ENCODE measurements at places on chromosomes 4 and X.

DNA sequence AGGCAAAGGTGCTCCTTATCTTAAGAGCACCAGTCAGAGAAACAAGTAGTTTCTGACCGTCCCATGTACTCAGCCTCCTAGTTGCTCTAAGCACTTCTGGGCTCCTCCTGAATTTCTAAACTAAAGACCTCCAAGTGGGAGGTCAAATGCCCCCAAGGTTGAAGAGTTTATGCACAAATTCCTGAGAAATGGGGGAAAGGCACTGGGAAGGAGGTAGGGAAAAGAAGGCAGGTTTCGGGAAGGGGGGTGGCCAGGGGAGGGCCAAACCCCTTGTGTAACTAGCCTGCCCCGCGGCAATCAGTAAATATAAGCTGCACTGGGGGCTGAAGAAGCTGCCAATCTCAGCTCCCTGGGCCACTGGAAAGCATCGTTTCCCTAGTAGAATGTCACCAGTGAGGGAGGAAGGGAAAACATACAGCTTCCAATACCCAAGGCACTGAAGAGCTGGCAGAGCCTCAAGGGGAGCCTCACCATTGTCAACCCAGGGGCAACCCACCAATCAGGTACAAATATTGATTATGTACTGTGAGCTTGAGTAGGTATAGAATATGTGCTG is 3.4 kb downstream of the FOXO4 start:
- DNase-seq: no peak

- peak; percentile 91 for DNase-seq
Measured at GRCh38 chrX:149539283-149540130, 1.3 kb upstream of the EOLA1 start.

DNA sequence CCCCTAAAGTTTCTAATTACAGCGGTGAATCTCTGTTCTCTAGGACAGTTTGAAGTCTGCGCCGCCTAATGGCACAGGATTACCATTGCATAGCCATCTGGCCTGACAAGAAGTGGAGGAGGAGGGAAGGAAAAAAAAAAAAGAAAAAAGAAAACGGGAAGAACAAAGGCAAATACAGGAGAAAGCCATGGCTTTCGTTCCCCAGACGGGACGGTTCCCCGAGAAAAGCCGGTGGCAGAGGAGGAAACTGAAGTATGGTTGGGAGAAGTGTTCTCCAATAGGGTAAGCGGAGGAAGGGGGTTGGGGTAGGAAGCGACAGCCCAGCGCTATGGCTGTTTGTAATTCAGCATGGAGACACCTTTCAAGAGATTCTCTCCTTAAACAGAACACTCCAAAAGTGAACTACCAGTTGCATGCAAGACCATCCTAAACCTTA is 80.8 kb downstream of the HMGN5 start:
- peak; percentile 30 for DNase-seq

DNA sequence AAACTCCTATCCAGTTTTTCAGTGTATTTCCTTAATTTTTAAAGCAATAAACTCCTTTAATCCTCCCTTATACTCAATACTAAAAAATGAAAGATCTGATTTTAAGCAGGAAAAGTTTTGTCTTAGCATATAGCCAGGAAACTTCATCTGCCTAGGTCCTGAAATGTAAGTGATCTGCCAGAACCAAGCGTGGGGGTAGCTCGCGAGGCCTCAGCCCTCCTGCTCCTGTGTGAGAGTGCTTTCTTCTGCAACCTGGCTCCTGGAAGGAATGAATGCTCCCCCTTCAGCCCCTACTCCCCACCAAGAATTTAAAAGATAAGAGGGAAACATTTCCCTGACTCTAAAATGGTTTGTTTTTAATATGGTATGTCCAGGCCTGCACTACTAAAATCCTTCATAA is 160.1 kb downstream of the CBR4 start:
- DNase-seq: no peak

DNA sequence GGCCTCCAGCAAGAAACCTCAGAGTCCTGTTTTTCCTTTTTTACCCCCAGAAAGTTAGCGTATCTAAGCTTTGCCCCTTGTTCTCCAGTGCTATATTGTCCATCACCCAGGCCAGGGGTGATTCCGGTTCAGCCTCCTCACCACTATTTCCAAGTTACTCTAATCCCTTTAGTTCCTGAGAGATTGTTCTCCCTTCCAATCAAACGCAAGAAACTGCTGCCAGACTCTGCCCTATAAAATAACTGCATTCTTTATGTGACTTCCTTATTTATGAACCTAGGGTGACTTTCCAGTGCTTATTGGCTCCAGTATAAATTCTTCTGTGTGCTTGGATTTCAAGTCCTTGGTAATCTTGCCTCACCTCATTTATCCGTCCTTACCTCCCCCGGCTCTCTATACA is 65.7 kb downstream of the CLCN5 start:
- no peak for DNase-seq

- no peak for DNase-seq
Measured at GRCh38 chrX:134365904-134366303, 94.1 kb upstream of the HPRT1 start.

- DNase-seq: no peak
Measured at GRCh38 chrX:109274806-109275205, 207.1 kb downstream of the GUCY2F start.

GRCh38 chr4:73892966-73893365 is 23.8 kb downstream of the CXCL1 start:
- no peak for DNase-seq

All from CD4-positive, alpha-beta T cell treated with Interleukin-15 for 4 hours (primary cell).